ENCODE measurements at places on chromosomes 12 and 14.
A peak's percentile ranks its signal among the peaks of the same experiment; 100 is the strongest.

- DNase-seq = no peak
These were observed 140.1 kb upstream of the ATP2B1 start for GRCh38 chr12:89848732-89849131.

DNA sequence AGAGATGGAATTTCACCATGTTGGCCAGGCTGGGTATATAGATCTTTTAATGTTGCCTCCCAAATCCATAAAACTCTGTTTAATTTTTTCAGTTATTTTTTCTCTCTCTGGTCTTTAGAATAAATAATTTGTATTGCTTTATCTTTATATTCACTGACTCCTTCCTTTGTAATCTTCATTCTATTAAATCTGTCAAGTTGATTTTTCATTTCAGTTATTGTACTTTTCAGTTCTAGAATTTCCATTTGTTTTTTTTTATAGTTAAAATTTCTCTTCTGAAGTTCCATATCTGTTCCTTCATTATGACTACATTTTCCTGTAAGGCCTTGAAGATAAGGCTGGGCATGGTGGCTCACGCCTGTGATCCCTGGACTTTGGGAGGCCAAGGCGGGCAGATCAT lies 13.6 kb upstream of the SPPL3 start:
- no peak for DNase-seq

GRCh38 chr14:24895243-24895583 lies 154.7 kb downstream of the STXBP6 start:
- DNase-seq = no peak

GRCh38 chr14:105588236-105588860 lies 62.0 kb downstream of the TMEM121 start:
- no peak for DNase-seq

DNA sequence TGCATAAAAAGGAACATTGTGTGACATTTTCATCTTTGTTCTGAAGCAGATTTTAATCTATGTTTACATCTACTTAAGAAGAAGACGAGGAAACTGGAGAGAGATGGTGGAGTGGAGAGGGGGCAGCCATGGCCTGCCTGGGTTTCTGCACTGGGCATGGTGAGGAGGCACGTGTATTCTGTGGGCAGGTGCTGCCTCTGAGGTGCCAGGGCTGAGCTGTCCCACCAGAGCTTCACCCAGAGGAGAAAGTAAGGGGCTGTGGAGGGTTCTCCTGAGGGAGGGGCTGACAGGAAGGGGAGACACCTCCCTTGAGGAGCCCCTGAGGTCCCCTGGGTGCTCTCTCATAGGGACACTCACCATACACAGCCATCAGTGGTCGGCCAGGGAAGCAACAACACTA lies 372.4 kb upstream of the OR4E1 start:
- DNase-seq = no peak

DNA sequence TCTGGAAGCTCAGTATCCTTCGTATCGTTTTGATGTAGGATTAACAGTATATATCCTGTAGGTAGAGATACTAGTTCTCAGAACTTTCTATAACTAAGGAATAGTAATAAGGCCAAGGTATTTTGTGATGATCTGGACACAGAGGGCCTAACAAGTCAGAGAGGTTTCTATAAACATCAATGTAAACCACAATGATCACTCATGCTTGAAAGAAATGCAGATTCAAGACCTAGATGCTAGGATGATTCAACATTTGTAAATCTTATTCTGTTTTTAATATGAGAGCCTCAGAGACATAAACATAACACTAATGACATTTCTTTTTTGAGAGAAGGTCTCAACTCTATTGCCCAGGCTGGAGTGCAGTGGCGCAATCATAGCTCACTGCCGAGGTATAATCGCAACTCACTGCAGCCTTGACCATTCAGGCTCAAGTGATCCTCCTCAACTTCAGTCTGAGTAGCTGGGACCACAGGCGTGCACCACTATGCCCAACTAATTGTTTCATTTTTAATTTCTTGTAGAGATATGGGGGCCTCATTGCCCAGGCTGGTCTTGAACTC lies 16.2 kb downstream of the SUPT16H start:
- DNase-seq = no peak

- no peak for DNase-seq
These were observed 31.1 kb downstream of the FRS2 start for GRCh38 chr12:69501154-69501895.

DNA sequence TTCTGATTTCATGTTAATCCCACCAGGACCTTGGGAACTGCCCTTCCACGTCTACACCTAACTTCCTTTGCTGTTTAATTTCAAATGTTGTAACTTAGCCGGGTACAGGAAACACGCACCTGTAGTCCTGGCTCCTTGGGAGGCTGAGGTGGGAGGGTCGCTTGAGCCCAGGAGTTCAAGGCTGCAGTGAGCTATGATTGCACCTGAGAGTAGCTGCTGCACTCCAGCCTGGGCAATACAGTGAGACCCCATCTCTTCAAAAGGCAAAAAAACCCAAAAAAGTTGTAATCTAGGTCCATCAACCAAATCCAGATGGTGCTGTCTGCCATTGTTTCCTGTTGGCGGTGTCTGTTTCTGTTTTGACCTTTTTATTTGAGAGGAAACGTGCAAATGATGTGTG lies 14.5 kb downstream of the BCL7A start:
- DNase-seq = no peak

DNA sequence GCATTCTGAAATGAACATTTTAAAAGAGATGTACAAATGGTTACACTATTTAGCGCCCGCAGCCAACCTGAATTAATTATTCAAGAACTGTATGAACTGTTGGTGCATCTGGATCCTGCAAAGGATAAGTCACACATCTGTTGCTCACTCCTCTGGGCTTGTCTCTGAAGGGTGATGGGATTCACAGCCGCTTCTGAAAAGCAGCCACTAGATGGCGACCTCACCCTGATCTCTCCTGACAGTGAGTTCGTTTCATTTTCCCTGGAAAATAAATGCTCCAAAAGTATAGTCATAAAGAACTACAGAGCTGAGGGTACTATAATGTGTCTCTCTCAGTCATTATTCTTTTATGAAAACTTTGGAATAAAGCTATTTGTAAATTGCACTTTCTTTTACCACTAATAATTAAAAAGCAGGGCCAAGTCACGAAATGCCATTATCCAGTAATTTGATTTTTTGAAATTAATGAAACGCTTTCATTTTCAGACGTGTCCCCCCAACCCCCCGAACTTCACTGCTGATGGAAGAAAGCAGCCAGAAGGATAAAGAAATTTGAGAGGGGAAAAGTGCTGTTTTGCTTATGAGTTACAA lies 789.6 kb downstream of the NRXN3 start:
- peak; percentile 6 for DNase-seq

GRCh38 chr12:50728417-50728816 lies 35.5 kb upstream of the ATF1 start:
- no peak for DNase-seq

- no peak for DNase-seq
These were observed 55.5 kb downstream of the CALM1 start for GRCh38 chr14:90452366-90452765.

DNA sequence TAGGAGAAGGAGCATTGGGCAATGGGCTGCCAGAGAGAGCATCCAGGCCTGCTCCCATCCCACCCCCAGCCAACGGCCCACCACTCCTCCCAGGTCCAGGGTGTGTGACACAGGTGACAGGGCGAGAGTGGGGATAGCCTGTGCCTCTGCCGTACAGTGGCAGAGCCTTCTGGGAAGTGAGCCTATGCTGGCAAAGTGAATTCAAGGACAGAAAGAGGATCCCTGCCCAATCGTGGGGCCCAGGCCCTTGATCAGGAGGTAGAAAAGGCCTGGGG lies 553 bp upstream of the KRT79 start:
- DNase-seq = no peak

- no peak for DNase-seq
These were observed 132.9 kb upstream of the SSTR1 start for GRCh38 chr14:38074754-38075153.

- no peak for DNase-seq
These were observed 80.9 kb upstream of the TSPAN11 start for GRCh38 chr12:30845676-30846075.

GRCh38 chr12:65327207-65328076 lies 49.0 kb downstream of the MSRB3 start:
- no peak for DNase-seq

- DNase-seq = no peak
These were observed 753.6 kb downstream of the SLC16A7 start for GRCh38 chr12:60349232-60349978.

- no peak for DNase-seq
These were observed 1.3 kb downstream of the CHST11 start for GRCh38 chr12:104457746-104458693.

- DNase-seq = no peak
These were observed 232.5 kb upstream of the RTL1 start for GRCh38 chr14:101135796-101136742.

DNA sequence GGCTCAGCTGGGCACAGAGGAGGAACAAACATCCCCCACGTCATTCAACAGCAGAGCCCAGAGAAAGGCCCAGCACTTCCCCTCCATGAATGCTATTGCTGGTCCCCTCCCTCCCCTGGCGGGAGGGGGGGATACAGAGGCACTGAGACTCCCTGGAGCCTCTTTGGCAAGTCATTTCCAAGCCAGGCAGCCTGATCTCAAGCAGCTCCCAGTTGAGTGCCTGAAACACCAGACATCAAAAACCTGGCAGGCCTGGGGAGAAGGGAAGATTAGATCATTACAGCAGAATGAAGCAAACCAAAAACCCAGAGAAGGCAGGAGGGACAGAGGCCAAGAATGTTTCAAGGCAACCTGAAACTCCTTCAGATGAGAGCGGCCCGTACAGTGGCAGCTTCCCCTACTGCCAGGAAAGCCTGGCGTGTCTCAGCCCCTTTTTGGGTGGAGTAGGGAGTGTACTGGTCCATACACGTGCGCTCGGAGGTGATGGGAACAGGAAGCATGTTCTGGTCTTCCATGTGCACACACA lies 92.1 kb downstream of the LRRC74A start:
- no peak for DNase-seq

DNA sequence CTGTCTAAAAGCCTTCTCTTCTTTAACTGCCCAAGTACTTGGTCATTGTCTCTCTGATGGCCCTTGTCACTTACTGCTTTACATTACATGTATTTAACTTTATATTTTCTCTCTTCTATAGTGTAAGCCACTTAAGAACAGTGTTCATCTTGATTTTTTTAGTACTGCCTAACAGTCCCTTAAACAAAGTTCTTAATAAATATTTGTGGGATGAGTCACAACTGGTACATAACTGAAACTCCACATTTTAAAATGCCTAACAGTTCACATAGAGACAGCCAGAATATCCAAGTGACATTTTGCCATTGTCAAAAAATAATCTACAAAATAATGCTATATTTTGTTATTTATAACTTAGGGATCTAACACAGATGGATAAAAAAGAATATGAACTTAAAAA lies 146.6 kb downstream of the STXBP6 start:
- no peak for DNase-seq

- no peak for DNase-seq
These were observed 72.6 kb downstream of the SLC2A13 start for GRCh38 chr12:40033242-40033630.

DNA sequence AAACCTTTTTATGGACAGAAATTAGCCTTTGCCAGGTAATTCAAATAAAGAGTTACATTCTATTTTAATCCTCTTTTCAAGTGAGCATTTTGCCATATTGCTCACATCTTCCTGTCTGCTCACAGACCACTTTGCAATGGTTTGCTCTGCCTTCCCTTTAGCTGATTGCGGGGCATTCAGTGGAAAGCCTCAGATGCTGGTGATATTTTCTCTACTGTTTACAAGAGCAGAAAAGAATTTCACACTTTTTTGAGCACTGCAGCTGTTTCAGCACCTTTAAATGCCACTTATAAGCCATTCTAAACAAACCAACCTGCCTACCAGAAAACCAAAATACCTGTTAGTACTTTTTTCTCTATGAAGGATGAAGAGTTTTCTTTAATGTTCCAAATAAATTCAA lies 195.7 kb upstream of the LRIG3 start:
- no peak for DNase-seq

- DNase-seq = no peak
These were observed 86.5 kb downstream of the ATP2B1 start for GRCh38 chr12:89622115-89622514.

- DNase-seq = no peak
These were observed 293.8 kb downstream of the NOVA1 start for GRCh38 chr14:26304056-26304455.

- no peak for DNase-seq
These were observed 615.9 kb downstream of the VRK1 start for GRCh38 chr14:97413022-97413539.

DNA sequence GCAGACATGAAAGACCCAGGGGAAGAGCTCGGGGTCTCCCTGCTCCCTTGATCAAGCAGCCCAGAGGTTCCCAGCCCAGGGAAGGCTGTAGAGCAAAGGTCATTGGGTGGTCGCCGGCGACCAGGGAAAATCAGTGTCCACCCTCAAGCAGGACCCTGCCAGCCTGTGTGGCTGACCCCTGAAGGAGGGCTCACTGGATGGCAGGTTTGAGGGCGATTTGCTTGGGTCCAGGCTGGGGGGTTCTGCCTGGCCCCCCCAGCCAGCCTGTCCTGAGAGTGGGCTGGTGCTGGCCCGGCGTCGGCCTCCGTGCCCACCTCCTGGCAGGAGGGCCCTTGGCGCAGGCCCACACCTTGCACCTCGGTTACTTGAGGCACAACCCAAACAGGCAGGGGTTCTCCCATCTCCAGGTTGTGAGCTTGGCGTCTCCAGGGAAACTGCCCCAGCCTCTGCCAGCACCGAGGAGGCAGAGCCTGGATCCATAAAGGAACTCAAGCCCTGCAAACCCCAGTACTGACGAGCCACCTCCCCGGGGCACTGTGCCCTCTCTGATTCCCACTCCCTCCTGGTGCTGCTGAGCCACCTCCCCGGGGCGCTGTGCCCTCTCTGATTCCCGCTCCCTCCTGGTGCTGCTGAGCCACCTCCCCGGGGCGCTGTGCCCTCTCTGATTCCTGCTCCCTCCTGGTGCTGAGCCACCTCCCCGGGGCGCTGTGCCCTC lies 329.0 kb upstream of the SFSWAP start:
- no peak for DNase-seq

- DNase-seq = no peak
These were observed 97.3 kb upstream of the RASSF8 start for GRCh38 chr12:25861226-25861625.

GRCh38 chr12:6769666-6770065 lies 2.7 kb upstream of the LAG3 start:
- DNase-seq = no peak

DNA sequence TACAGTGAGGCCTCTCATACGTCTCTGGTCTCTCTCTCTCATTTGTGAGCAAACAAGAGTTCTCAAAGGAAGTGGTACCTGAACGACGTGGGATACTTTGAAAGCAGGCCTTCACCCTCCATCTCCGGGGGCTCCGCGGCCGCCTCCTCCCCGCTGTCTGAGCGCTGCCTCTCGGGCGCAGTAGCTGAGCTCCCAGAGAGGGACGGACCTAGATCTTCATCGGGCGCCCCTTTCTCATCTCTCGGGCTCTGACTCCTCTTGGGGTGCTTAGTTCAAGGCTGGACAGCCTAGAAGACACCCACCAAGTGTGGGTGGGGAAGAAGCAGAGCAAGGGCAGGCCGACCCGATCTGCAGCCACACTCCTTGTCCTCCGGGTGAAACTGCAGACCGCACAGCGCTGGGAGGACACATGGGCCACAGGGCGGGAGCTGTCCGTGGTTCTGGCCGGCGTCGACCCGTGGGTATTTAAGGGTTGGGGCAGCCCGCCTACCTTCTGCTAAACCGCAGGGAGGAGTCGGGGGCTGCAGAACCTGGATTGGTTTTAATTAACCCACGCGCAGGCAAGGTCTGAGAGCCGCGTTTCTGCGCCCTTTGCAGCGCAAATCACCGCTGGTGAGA lies 92.7 kb downstream of the PAH start:
- no peak for DNase-seq
